ENCODE measurements at places on chromosomes 3 and 15.

- DNase-seq = no peak
Measured at GRCh38 chr15:62895905-62896316, 146.6 kb upstream of the TPM1 start.

DNA sequence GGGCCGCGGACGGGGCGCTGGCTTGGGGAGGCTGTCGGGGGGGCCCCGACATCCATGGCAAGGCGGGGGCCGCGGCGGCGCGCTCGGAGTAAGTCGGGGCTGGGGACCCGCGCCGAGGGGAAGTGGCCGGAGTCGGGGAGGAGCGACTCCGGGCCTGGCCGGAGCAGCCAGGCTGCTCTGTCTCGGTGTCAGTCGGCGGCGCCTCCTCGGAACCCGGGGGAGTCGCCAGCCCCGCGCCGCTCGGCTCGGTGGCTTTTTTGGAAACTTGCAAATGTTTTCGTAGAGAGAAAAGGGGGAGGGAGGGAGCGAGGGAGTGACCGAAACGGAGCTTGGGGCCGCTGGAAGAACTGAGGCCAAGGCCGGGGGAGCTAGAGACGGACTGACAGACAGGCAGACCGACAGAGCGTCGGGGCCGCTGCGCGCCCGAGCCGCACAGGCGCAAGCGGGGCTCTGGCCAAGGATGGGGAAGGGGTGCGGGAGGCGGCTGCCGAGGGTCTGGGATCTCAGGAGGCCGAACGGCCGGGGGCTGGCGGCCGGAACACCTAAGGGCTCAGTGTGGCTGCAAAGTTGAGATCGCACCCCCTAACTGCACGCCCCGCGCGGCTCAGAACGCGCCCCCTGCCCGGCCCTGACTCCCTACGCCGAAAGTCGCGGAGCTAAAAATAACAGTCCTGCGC, 5.0 kb downstream of the PTH1R start:
- no peak for DNase-seq

- DNase-seq = no peak
Measured at GRCh38 chr3:128415200-128415772, 51.4 kb downstream of the DNAJB8 start.

- no peak for DNase-seq
Measured at GRCh38 chr3:13788522-13789424, 91.1 kb downstream of the WNT7A start.

DNA sequence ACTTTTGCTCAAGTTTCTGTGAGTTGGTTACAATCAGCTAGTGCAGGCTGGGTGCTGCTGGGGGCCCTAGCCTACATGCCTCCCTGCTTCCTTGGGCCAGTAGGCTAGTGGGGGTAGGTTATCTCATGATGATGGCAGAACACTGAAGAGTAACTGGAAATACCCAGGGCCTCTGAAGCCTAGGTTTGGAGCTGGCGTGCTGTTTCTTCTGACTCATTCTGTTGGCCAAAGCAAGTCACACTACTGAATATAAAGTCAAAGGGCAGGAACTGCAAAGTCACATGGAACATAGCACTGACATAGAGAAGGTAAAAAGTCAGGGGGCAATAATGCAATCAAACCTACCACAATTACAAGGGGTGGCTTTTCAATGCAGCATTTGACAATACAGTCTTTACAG, 34.5 kb downstream of the RASGRP1 start:
- DNase-seq = no peak

- no peak for DNase-seq
Measured at GRCh38 chr3:138395865-138396751, 38.3 kb upstream of the ESYT3 start.

DNA sequence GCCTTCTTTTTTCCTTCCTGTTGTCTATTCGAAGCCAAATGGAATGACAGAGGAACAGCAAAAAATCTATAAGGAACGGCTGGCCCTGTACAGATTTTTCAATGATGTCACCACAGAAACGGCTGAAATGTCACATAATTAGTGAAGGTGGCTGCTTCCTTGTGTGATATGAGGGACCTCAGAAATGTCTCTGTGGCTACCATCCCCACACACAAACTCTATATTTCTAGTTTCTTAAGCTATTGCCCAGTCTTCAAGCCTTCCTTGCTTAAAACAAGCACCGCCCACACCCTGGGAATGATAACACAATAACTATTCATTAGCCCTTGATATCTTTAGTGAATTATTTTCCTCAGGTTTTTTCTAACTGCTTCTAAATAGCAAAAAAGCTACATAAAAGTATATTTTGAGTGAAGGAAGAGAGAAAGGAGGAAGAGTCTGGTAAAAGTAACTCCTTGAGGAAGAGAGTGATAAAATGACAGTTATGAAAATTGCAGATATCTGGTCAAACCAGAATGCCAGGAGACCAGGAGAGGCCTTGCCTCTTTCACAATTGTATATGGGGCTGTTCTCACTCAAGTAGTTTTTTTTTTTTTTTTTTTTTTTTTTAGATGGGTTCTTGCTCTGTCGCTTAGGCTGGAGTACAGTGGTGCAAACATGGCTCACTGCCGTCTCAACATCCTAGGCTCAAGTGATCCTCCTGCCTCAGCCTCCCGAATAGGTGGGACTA, 38.7 kb downstream of the FMN1 start:
- DNase-seq = no peak

DNA sequence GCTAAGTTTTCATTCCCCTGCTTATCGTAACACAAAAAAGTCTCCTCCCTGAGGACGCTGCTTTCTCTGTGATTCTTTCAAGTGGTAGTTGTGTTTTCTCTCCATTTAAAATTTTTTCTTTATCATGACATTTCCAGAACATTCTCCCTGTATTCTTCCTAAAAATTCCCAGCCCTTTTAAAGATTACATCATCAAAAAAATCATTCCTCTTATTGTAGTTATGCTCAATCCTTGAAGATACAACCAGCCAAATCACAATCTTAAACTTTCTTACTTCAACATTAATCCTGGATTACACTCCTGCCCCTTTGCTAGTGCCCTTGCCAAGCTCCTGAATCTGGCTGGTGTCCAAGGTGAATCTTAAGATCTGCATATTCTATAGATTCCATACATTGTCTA, 163.7 kb upstream of the CBLB start:
- no peak for DNase-seq

DNA sequence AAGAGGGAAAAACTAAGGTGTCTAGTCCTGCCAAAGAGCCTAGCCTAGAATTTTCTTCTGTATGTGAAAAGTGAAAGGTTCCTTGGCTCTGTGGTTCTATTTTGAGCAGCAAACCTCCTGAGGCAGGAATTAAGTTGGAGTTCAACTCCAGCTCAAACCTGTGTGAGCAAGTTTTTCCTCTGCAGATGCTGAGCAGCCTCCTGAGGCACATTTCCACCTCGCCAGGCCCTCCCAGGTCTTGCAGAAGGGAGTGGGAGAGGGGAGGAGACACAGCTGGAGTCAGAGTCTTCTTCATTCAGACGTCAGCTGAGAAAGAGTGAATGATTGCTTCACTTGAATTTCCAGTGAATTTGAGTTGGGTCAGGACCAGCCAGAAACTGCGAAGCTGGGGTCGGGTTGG, 69.5 kb upstream of the ETV5 start:
- DNase-seq = no peak

DNA sequence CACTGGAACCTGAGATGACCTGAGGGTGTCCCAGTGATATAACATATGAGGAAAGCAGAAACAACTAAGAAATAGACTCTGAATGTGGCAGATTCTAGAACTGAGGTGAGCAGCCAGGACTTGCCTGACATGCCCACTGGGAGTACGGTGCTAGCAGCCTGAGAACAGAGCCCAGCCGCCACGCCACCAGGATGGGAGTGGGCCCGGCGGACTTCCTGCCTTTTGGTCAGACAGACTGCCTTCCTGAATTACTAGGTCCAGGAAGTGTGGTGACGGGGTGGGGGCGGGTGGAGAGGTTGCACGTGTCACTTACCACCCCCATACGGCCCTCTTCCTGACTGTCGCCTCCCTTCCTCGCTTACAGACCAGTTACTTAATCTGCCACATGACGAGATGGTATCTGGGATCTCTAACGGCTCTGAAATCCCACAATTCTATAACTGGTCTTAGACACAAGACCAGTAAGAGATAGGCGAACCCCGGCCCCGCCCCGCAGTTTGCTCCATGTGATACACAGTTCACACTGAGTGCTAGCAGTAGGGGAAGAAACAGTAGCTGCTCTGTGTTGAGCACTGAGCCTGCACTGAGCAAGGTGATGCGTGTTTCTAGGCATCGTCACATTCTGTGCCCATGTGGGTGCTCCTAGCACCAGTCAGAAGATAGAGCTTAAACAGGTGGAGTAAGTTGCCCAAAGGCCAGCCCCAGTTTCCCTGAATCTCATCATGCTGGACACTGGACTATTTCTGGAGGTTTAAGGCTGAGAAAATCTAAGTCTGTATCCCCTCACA, 95.7 kb downstream of the CPN2 start:
- peak; percentile 57 for DNase-seq

GRCh38 chr15:43312378-43312777, 18.0 kb downstream of the LCMT2 start:
- DNase-seq = no peak

- no peak for DNase-seq
Measured at GRCh38 chr3:60932643-60933042, 318.6 kb downstream of the FHIT start.

- DNase-seq = no peak
Measured at GRCh38 chr3:86887876-86888275, 103.1 kb downstream of the VGLL3 start.

DNA sequence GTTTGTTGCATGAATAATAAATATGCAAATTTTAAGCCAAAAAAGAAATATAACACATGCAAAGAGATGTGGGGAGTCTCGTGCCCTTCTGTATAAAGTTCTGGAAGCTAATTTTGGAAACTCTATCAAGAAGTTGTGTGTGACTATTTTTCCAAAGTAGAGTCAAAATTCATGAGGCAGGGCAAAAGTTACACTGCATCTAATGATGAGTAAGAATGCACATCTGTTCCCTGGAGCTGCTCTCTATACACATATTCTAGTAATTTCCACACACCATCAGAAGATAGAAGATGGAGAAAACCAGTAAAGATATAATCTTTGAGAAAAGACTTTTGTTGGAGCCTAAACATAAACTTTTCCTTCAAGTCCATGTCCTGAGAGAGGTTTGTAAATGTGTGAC, 199.6 kb downstream of the FHIT start:
- DNase-seq = no peak

DNA sequence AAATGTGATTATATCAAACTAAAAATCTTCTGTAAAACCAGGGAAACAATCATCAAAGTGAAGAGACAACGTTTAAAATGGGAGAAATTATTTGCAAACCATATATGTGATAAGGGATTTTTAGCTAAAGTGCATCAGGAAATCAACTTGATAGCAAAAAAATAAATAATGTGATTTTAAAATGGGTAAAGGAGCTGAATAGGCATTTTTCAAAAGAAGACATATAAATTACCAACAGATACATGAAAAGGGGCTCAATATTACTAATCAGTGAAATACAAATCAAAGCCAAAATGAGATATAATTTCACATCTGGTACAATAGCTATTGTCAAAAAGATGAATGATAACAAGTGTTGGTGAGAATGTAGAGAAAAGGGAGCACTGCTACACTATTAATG, 537.6 kb upstream of the NAALADL2 start:
- DNase-seq = no peak

GRCh38 chr3:157531771-157532170, 28.6 kb upstream of the VEPH1 start:
- DNase-seq = no peak

DNA sequence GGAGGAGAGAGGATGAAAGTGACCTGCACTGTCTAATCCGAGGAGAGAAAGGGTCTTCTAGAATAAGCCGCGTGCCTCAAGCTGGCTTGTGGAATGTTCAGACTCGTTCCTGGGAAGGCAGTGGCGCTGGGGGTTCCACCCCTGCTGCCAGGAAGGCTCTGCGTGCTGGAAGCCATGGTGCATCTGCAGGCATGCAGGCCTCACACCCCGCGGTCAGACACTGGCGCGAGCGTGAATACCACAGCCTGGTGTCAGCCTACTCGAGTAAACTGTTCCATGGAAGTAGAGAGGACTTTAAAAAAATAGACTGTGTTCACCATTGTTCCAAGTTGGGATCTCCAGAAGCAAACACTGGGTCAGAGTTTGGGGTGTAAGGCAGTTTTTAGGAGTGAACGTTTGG, 25.9 kb upstream of the GABRG3 start:
- DNase-seq = no peak

GRCh38 chr3:13142552-13143380, 69.5 kb upstream of the IQSEC1 start:
- DNase-seq = no peak

- DNase-seq = no peak
Measured at GRCh38 chr3:138441256-138441655, 6.8 kb downstream of the ESYT3 start.

DNA sequence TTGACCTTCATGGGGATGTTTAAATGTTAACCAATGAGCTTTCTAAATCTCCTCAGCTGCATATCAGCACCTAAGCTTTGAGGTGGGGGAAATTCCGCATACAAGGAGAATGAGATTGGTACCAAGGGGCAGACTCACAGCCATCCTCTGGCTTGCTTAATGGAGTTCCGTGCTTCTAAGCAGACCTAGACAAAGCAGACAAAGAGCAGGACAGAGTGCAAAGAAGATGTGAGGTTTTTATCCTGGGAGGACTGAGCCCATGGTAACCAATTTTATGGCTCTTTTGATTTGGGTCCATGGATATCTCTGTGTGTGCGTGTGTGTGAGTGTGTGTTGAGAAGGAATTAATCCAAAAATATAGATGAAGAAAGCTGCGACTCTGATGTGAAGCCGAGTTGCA, 7.5 kb downstream of the TAFA4 start:
- no peak for DNase-seq

DNA sequence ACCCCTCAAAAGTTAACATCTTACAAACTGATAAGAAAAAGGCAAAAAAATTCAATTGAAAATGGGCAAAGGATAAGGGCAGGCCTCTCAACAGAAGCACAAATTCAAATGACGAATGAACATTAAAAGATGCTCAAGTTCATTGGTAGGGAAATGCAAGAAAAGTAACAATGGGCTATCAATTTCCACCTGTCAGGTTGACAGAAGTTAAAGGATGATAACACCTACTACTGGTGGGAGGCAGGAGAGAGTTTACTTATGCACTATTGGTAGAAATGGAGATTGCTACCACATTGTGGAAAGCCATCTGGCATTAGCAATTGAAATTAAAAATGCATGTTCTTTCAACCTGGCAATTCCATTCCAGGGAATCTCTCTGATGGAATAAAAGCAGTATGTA, 35.6 kb upstream of the TNFAIP8L3 start:
- no peak for DNase-seq

GRCh38 chr3:55897573-55898224, 410.6 kb upstream of the WNT5A start:
- DNase-seq = no peak

- no peak for DNase-seq
Measured at GRCh38 chr3:129474984-129475804, 35.2 kb downstream of the IFT122 start.

GRCh38 chr3:15955968-15956367, 158.2 kb upstream of the ANKRD28 start:
- DNase-seq = no peak

DNA sequence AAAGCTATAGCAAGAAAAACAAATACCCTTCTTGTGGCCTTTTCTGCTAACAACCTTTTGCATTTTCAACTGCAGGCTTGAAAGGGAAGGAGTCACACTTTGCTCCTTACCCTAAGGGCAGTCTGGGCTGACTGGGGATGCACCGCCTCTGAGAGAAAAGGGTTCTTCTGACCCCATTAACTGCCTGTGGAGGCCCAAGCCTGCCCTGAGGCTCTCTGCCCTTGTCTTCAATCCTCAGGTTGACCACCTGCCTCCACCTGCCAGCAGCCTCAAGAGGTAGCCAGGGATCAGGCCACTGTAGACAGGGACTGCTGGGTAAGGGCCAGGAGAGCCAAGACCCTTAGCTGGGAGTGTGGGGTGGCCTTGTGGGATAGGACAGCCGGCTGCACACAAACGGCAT, 93.8 kb downstream of the SQOR start:
- DNase-seq = no peak
